ENCODE measurements at places on chromosomes 5 and 9.

DNA sequence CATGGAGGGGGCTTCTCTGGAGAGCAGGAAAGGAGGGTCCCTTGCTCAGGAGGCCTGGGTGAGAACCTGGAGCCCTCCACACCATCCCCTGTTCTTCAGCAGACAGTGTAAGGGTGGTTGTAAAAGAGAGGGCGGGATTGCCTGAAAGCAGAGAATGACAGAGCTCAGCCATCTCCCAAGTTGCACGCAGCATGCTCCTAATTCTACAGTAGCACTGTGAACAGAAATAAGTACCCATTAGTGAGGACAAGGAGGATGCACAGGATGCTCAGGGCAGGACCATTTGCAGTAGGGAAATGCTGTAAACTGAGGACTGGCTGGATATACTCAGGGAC is 8.4 kb downstream of the CCDC69 start:
- no peak for DNase-seq

- DNase-seq: no peak
Observed at GRCh38 chr9:97911528-97911927, 10.8 kb downstream of the TRMO start.

DNA sequence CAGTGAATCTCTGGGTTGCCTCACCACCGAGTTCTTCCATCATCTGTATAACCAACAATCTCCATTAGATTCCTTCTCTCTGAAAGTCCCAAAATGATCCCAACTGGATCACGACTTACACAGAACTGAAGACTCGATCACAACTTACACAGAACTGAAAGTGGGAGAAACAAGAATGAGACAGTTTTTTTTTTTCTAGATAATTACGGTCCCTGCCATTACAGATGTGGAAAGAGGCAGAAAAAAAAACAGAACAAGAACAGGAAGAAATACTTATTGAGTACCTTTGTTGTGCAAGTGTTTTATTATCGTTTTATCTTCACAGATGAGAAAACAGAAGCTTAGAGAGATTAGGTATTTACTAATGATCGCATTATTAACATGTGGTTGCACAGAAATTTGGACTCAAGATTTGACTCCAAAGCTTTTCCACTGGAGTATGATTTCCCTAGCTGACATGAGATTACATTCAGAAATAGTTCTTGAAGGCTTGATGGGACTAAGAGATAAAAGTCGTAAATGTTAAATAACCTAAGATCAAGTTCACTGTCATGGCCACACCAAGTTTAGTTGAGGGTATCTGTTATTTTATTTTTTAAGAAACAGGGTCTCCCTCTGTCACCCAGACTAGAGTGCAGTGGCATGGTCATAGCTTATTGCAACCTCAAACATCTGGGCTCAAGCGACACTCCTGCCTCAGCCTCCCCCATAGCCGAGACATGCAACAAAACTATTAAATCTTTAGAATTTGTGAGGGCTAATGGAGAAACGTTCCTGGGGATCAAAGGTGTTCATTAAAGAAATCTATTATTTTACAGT is 8.9 kb downstream of the PLK2 start:
- no peak for DNase-seq

DNA sequence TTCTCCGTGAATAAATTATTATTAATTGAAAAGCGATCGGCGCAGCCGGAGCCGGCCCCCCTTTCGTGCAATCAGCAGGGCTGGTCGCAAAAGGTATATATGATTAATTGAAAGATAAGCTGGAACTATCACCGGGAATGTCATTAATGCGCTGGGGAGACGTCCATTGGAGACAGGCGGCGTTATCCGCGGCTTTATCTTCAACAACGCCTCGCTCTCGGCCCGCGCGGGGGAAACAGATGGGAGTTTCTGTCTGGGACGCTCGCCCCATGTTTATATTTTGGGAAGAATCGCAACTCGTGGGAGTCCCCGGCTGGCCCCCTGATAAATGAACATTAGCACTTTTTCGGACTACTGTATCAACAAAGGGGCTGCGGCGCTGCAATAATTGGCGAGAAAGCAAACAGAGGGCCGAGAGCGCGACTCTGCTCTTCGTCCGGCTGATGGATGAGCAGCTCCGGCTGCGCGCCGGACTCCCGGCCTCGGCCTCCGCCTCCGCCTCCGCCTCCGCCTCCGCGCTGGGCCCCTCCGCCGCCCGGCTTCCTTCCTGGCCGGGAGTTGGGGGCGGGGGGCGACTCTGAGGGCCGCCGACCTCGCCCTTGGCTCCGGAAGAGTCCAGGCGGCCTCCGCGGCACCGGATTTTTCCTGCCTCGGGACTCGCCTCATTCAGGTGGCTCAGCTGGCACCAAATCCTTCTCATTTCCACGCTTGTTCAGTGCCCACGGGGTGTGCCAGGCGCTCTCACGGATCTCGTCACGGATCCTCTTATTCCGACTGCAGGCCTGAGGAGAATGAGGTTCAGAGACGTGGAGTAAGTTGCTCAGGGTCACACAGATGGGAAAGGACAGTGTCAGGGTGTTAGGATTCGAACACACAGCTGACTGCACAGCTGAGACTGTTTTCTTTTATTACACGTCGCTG is 3.6 kb upstream of the NKX2-5 start:
- DNase-seq: no peak

- DNase-seq: peak; percentile 15
Observed at GRCh38 chr9:87445646-87446045, 52.0 kb upstream of the DAPK1 start.

DNA sequence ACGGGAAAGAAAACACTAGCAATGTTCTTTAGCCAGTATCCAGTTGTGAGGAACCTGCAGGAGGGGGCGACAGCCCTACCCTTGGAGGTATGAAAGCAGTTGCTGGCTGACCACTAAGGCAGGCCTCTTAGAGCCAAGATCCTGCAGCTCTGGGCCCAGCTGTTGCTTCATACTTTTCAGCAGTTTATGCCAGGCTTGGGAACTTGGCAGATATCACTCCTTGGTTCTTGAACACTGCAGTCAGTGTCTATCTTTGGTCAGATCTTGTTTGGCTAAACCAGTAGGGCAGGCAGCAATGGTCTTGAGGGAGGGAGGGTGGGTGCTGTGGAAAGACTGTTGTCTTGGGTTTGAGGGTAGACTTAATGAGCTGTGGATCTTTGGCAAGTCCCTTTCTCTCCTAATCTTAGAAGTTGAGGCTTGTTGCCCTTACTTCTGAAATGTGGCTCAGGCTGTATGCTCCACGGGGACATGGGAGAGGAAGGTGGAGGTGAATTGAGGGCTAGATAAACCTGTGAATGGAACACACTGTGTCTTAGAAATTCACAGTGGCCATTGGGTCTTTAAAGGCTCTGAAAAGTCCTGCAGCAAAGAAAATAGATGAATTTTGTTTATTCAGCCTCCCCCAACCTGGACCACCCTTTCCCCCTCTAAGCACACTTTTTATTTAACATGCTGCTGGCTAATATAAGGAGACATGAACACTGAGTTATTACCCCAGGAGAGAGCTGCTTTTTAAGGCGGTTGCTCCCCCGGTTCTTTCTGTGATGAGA is 37.5 kb downstream of the ZNF618 start:
- no peak for DNase-seq

- DNase-seq: no peak
Observed at GRCh38 chr5:82720213-82721086, 356.7 kb downstream of the TMEM167A start.

DNA sequence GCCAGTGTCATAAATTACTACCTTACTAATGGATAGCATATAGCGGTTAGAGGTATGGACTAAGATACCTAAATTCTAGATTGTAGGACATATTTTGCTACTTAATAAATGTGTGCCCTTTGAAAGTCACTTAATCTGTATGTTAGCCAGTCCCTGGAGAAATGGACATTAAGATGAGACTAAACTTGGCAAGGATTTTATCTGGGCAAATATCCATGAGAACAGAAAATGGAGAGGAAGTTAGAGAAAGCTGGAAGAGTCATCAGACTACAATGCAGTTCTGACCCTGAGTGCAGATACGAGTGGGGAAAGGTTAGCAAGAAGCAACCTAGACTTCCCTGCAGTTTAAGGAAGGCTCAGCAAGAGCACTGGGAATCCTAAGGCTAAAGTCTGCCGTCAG is 33.0 kb downstream of the TBCA start:
- no peak for DNase-seq

Measured in hypothalamus (tissue), 51 donors.